Suppressor macrophage (primary cell): ENCODE measurements at places on chromosomes 2 and 18.

DNA sequence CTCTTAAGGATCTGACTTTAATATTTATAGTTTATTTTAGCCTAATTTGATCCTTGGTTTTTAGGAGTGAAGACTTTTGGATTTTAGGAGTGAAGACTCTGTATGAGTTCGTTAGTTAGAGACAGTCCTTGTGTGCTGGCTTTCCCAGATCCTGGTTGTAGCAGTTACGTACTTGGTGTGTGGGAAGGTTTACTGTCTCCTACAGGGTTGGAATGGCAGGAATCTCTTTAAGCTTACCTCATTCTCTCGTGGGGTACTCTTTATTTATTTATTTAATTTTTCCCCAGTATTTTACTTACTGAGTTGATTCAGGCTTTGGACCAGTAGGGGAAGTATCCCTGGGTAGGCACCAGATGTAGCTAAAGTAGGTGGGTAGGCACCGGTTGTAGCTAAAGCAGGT lies 1.8 kb upstream of the CXCR2 start:
- DNase-seq, result no peak

GRCh38 chr2:215619022-215619958 lies 183.4 kb upstream of the FN1 start:
- no peak for DNase-seq

GRCh38 chr2:40240070-40240469 lies 211.8 kb downstream of the SLC8A1 start:
- peak; percentile 6 for DNase-seq

GRCh38 chr2:222548992-222549391 lies 106.9 kb downstream of the FARSB start:
- no peak for DNase-seq

GRCh38 chr2:219408204-219408603 lies 10.0 kb upstream of the DES start:
- no peak for DNase-seq

GRCh38 chr2:158189526-158189925 lies 87.8 kb downstream of the UPP2 start:
- peak; percentile 10 for DNase-seq

- DNase-seq, result no peak
Measured at GRCh38 chr2:5991305-5991968, 299.3 kb downstream of the SOX11 start.

GRCh38 chr2:106953779-106954178 lies 67.8 kb upstream of the ST6GAL2 start:
- DNase-seq, result no peak

- no peak for DNase-seq
Measured at GRCh38 chr2:167987026-167987425, 260.4 kb downstream of the STK39 start.

- peak; percentile 80 for DNase-seq
Measured at GRCh38 chr2:69741229-69741574, 732 bp upstream of the ANXA4 start.

- no peak for DNase-seq
Measured at GRCh38 chr2:138105358-138105757, 141.1 kb downstream of the HNMT start.

DNA sequence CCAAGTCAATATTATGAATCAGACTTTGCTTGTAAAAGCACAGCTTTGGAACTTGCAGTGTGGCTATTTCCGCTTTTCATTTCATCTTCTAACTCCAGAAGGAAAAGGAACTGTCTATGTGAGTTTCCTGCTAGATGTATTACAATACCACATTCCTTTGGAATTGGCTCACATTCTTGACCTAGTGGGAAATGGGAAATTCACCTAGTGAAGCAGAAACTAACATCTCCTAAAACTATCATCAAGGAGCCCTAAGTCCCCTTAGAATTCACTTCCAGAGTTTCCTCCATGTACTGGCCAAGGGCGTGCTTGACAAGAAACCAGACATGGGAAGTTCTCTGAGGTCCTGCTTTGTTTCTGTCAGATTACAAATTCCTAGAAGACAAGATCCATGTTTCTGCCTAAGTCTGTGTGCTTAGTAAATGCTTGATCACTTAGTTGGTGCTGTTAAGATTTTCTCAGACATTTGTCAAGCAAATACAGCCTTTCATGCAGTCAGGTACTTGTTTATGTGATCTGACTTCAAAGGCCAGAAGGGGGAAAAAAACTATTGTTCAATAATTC lies 275.7 kb upstream of the FN1 start:
- DNase-seq, result peak; percentile 67

DNA sequence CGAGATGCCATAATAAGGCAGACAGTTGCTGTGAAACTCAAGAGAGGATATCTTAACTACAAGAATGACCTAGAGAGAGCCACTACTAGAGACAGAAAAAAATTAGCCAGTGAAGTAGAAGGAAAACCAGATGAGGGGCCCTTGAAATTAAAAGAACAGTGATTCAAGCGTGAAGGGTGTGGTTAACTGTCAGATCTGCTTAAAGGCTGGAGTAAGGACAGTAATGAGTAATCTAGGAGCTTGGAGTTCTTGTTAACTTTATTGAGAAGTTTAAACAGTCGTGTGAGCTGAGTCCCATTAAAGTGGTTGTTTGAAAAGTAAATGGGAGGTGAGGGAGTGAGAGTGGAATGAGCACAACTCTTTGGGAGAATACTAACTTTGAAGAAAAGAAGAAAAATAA lies 21.3 kb downstream of the PIGN start:
- DNase-seq, result no peak

DNA sequence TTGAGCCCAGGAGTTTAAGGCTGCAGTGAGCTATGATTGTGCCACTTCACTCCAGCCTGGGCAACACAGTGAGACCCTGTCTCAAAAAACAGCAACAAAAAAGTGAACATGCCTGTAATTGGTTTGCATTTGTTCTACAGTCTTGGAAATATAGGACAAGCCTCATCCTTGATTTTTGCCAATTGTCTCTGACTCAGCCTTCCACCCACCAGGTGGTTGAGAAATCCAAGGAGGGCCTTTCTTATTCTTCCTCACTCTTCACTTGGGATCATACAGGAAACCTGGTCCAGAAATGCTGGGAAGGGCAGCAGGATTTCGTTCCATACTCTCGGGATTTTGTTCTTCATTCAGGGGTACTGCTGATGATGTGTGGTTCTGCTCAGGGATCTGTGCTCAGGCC lies 94.6 kb downstream of the CDC42EP3 start:
- DNase-seq, result peak; percentile 40

- DNase-seq, result peak; percentile 44
Measured at GRCh38 chr2:231133365-231134099, 8.7 kb upstream of the HTR2B start.

DNA sequence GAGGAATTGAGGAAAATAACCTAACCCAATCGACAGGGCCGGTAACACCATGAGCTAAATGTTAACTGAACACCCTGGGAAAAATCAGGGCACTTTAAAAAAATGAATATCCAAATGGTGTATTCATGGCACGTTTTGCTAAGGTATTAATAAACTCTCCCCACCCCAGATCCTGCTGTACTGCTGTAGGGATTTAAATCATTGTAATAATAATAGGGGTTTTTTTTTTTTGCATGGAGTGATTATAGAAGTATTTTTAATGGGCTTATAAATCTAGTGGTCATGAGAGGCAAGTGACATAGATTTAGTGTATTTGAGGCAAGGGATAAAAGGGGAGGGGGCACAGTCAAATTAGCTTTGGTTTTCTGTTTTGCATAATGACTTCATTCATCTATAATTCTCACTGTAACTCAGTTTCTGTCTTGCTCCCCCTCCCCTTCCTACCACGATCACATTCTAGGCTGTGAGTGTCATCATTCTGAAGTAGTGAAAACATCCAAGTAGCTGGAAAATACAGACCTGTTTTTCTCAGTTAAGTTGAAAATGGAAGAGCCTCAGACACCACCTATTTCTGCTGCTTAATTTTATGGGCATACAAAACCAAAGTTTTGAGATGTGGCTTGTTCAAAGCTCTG lies 18.2 kb upstream of the MGAT5 start:
- DNase-seq, result no peak

- DNase-seq, result no peak
Measured at GRCh38 chr2:767440-767839, 90.2 kb upstream of the TMEM18 start.

DNA sequence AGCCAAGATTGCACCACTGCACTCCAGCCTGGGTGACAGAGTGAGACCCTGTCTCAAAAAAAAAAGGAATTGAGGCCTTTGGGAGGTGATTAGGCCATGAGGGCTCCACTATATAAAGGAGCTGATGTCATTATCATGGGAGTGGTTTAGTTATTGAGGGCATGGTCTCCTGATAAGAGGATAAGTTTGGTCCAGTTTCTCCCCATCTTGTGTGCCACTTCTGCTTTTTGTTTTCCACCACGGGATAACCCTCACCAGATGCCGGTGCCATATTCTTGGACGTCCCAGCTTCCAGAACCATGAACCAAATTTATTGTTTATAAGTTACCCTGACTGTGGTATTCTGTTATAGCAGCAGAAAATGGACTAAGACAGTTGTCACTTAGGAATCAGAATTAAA lies 125.8 kb downstream of the C1D start:
- DNase-seq, result no peak

DNA sequence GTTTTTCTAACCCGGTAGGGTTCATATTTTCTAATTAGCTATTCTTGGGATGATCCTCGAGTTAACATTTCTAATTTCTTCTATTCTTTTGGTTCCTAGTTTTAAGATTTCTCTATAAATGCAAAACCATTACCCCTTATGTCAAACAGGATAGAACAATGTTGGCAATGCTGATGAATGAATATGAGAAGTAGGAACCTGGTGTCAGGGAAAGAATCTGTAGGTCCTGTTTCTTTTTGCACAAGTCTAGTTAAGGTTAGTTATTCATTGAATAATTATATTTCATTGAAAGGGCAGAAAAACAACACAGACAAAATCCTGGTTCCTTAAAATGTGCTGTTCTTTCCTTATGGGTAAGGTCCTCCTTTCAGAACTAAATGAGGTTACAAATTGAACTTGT lies 766.4 kb upstream of the FAM98A start:
- no peak for DNase-seq

DNA sequence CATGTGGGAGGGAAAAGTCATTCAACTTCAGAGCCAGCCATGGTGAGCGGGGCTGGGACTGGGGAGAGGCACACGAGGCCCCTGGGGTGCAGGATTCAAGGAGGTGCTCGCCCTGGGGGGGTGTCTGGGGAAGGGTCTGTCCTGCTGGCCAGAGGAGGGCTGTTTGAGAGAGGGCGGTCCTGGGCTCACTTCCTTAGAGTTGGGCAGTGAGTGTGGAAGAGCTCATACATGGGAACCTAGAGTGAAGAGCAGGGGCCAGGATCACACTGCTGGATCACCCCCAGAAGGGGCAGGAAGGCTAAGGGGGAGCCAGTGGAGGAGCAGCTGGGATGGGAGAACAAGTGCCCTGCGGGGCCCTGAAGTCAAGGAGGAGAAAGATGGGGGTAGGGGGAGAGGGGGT lies 6.5 kb downstream of the SH3BP4 start:
- DNase-seq, result no peak

GRCh38 chr2:223928113-223929006 lies 16.8 kb downstream of the WDFY1 start:
- DNase-seq, result no peak

- no peak for DNase-seq
Measured at GRCh38 chr2:30503007-30503694, 56.1 kb downstream of the LCLAT1 start.

- DNase-seq, result no peak
Measured at GRCh38 chr2:139940686-139941085, 1160.5 kb upstream of the NXPH2 start.

- DNase-seq, result no peak
Measured at GRCh38 chr2:143078104-143078503, 51.1 kb upstream of the ARHGAP15 start.

- peak; percentile 24 for DNase-seq
Measured at GRCh38 chr2:62705859-62706720, 577 bp downstream of the EHBP1 start.

- DNase-seq, result no peak
Measured at GRCh38 chr18:24843123-24843522, 382.7 kb downstream of the HRH4 start.

DNA sequence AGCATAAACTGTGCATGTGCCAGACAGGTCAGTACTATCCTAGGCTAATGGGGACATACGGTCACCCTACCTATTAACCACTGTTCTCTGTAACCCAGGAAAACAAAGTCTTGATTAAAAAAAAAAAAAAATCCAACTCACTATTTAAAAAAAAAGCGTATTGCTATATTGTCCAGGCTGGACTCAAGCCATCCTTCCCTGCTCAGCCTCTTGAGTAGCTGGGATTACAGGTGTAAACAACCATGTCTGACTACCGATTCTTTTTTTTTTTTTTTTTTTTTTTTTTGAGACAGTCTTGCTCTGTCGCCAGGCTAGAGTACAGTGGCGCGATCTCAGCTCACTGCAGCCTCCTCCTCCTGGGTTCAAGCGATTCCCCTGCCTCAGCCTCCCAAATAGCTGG lies 11.6 kb downstream of the ATAD2B start:
- DNase-seq, result no peak

GRCh38 chr2:207801259-207801658 lies 31.6 kb upstream of the FZD5 start:
- no peak for DNase-seq

- peak; percentile 41 for DNase-seq
Measured at GRCh38 chr2:72920318-72921087, 3.2 kb downstream of the EMX1 start.

GRCh38 chr18:9951022-9951859 lies 37.4 kb downstream of the VAPA start:
- peak; percentile 54 for DNase-seq

- DNase-seq, result peak; percentile 54
Measured at GRCh38 chr2:11744631-11745394, 1.6 kb upstream of the LPIN1 start.

GRCh38 chr2:209582281-209582680 lies 158.4 kb downstream of the MAP2 start:
- DNase-seq, result no peak

GRCh38 chr2:76445880-76446279 lies 735.2 kb upstream of the GCFC2 start:
- DNase-seq, result no peak

GRCh38 chr2:62393293-62393692 lies 112.7 kb downstream of the TMEM17 start:
- no peak for DNase-seq

DNA sequence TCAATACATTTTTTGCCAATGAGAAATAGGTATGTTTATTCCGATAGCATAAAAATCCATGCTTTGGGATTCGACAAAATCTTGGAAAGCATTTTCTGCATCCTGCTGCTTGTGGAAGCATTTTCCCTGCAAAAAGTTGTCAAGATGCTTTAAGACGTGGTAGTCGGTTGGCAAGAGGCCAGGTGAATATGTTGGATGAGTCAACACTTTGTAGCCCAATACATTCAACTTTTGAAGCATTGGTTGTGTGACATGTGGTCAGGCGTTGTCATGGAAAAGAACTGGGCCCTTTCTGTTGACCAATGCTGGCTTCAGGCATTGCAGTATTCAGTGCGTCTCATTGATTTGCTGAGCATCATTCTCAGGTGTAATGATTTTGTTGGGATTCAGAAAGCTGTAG lies 764.5 kb downstream of the TRIB2 start:
- no peak for DNase-seq

GRCh38 chr18:70414315-70414900 lies 125.6 kb downstream of the SOCS6 start:
- no peak for DNase-seq

GRCh38 chr2:196176142-196176738 lies 4.9 kb upstream of the STK17B start:
- no peak for DNase-seq
